ENCODE measurements at places on chromosomes 12 and 14.

- no peak for DNase-seq
These were observed at the start of gene A2M for GRCh38 chr12:9115731-9116559. A2M (minus strand) TSS chr12:9115919; CDS start chr12:9115849, 70 bp downstream.

DNA sequence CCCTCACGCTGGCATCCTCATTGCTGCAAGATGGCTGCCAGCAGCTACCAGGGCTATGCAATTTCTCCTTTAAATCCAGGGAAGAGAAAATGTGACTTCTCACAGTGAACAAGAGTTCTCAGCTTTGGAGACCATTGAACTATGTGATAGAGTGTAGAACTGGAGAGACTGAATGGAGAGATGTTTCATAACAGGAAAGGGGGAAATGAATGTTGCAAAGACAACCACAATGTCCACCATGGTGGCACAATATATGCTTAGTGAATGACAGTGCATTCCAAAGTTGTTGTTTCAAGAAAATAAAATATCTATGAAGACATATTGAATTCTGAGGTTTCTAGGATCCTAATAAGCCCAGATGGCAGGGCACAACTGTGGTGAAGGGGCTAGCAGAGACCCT, 13.2 kb upstream of the COCH start:
- no peak for DNase-seq

GRCh38 chr12:54411391-54412241, 7.5 kb downstream of the ITGA5 start:
- peak; percentile 49 for DNase-seq

DNA sequence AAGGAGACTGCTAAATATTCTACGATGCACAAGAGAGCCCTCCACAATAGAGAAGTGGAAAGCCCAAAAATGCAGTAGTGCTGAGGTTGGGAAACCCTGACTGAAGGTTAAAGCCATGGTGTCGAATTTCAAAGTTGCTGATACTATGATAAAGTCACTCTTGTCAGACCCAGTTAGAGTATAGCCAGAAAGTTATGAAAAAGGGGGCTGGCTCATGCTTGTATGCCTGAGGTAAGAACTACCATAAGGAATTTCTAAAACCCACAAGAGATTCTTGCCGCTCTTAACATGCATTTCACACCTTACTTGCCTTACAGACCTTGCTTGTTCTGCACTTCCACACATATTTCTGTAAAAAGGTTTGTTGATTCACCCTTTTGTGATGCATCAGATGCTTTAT, 184.6 kb downstream of the SLC6A15 start:
- no peak for DNase-seq

GRCh38 chr14:59871166-59871495, 555 bp upstream of the RTN1 start:
- DNase-seq: no peak

DNA sequence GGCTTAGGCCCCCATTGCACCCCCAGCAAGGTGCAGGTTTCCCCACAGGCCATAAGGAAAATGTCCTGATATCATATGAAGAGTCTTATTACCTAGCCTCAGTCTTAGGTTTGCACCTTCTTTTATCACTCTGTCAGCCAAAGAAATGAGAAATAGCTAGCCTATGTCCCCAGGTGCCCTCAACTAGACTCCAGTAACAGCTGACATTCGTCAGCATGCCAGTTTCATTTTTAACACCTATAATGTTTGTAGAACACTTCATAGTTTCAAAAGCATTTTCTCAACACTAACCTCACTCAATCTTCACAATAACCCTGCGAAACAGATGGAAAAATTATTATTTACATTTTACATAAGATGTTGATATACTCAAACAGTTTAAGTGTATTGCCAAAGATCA, 24.0 kb upstream of the OR10P1 start:
- no peak for DNase-seq

- no peak for DNase-seq
These were observed 8.0 kb downstream of the KRT2 start for GRCh38 chr12:52644078-52644415.

DNA sequence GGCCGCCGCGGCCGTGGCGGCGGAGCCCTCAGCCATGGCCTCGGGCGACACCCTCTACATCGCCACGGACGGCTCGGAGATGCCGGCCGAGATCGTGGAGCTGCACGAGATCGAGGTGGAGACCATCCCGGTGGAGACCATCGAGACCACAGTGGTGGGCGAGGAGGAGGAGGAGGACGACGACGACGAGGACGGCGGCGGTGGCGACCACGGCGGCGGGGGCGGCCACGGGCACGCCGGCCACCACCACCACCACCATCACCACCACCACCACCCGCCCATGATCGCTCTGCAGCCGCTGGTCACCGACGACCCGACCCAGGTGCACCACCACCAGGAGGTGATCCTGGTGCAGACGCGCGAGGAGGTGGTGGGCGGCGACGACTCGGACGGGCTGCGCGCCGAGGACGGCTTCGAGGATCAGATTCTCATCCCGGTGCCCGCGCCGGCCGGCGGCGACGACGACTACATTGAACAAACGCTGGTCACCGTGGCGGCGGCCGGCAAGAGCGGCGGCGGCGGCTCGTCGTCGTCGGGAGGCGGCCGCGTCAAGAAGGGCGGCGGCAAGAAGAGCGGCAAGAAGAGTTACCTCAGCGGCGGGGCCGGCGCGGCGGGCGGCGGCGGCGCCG, 381 bp downstream of the YY1 start:
- peak; percentile 24 for DNase-seq

DNA sequence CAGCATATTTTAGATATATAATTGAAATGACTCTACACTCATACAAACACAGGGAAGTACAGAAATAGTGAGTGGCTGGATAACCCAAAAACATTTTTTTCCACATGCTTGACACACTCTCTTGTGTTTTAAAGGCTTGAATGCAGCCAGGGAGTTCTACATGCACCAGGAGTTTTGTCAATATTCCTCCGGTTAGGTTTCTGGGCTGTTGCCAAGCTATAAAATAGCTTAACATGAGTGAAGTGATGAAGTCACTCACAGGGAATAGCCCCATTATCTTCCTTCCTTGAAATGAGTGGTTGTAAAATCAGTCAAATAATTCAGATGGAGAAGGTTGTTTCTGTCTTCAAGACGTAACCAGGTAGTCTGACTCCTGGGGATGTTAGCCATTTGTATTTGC, 582.7 kb downstream of the SLC6A15 start:
- DNase-seq: no peak

- DNase-seq: no peak
These were observed 162.5 kb upstream of the PDE3A start for GRCh38 chr12:20205854-20206253.

DNA sequence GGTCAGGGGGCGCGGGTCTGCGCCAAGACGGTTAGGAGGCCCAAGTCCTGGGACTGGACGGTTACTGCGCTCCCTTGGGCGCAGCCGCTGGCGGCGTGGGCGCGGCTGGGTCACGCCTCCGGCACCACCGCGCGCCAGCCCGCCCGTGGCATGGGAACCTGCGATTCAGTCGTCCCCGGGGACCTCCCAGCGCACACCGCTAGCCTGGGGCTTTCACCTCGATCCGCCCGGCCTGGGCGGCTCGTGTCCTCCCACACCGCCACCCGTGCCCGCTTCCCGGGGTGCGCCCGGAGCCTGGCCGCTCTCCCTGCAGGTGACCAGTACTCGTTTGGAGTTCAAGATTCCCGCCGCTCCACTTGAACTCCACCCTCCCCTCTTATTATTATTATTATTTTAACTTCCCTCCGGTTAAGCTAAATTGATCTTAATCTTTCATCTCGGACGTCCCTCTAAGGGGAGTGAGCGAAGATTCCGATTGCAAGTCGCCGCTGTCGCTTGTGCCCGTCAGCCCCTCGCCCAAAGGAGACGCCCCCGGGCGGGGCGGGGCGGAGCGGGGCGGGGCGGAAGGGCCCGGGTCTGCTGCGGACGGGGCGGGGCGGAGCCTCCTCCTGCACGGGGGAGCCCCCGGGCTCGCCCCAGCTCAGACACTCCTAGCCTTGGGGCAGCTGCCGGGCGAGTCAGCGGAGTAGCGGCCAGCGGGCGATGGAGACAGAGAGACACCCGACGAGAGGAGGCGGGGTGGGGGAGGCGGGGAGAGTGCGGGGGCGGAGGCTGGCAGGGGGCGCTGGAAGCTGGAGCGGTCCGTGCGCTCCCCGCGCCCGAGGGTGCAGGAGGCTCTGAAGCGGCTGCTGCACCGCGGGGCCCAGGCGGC, at the start of gene KCNMB4:
Gene KCNMB4 (plus strand): TSS at position 643 of the 871 bp plus-strand sequence. CDS start 445 bp downstream, outside the sequence.
- DNase-seq: peak; percentile 72

GRCh38 chr12:71392521-71393145, 47.0 kb upstream of the LGR5 start:
- DNase-seq: no peak

DNA sequence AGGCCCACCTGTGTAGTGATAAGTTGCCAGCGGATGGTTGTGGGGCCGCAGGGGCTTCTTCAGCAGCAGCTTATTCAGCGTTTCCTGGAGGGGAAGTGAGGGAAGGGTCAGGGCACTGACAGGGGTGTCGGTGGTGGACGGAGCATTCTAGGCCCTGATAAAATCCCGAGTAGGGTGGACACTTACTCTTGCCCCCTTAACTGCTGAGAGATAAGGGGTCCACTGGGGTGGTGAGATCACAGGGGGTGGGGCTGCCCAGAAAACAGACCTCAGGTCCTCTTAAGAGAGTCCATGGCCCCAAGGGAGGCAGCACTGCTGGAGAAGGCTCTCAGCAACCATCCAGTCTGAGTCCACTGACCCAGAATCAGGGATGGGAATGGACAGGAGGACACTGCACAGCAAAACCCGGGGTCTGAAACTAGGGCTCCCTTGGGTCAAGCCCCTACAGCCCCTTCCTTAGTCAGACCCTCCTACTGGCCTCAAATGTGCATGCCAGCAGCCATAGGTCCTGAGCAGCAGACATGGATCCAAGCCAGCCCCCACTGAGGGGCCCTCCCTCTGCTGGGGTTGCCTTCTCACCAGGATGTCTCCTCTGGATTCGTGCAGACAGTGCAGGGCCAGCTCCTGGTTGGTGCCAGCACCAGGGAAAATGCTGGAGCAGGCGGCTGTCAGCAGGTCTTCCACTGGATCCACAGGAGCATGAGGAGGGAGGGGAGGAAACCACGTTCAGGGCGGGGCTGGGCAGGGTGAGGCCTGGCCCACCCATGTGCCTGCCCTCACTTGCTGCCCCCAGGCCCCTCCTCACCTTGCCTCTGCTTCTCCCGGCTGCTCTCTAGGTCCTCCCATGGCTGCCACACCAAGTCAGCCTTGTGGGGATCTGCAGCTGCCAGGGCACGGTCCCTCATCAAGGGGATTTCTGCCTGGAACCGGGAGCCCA, 12.1 kb upstream of the PNMA1 start:
- no peak for DNase-seq

- DNase-seq: no peak
These were observed 45.5 kb upstream of the FAR2 start for GRCh38 chr12:29103539-29103974.

GRCh38 chr12:30023186-30023585, 239.4 kb upstream of the TMTC1 start:
- DNase-seq: no peak
